Stimulated activated CD8-positive, alpha-beta memory T cell treated with anti-CD3 and anti-CD28 coated beads, Interleukin-4, amount 100 ng/mL, for 4 hours (primary cell): ENCODE measurements at places on chromosomes 4 and X.

- no peak for DNase-seq
Observed at GRCh38 chr4:14615671-14616070, 386.6 kb upstream of the CPEB2 start.

DNA sequence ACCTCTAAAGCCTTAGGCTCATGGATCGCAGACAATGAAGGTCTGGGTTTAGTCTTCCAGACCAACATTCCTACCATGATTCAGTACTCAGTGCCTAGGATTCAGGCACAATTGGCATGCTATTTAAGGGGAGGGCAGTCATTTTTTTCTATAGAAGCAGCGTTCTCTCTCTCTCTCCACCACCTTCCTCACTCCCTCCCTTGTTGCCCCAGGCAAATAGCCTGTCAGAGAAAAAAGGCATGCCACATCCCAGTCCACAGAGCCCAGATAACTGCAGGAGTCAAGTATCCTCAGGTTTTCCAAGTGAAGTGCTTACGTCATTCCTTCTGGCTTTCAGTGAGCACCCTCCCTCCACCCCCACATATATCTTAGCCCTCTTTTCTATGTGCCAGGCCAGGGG lies 533.0 kb downstream of the BCOR start:
- no peak for DNase-seq

- DNase-seq = no peak
Observed at GRCh38 chr4:48720459-48720858, 59.6 kb downstream of the FRYL start.

GRCh38 chr4:84582988-84583875 lies at the start of gene CDS1:
Gene CDS1 (plus strand): TSS chr4:84583127. CDS start chr4:84583402, 275 bp downstream.
- DNase-seq = peak; percentile 9

DNA sequence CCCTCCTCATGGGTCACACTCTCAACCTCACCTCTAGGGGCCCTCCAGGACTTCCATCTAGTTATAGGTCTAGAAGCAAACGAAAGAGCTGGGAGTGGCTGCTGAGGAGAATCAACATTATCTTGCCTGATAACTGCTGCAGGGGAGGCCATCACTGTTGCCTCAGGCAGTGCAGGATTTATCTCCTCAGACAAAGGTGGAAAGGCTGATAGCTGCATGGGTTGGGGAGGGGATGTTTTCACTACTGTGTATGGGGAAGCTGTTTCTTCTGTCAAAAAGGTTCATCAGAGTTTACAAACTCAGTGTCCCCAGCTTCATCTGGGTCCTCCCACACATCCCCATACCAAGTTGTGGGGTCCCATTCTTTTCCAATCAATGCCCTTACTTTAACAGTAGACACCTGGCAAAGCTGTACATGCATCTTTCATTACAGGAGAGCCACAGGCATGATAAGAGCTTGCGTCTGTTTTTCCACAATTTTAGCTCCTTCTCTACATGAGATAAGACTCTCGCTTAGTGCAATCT lies 17.6 kb upstream of the PRDM8 start:
- no peak for DNase-seq

DNA sequence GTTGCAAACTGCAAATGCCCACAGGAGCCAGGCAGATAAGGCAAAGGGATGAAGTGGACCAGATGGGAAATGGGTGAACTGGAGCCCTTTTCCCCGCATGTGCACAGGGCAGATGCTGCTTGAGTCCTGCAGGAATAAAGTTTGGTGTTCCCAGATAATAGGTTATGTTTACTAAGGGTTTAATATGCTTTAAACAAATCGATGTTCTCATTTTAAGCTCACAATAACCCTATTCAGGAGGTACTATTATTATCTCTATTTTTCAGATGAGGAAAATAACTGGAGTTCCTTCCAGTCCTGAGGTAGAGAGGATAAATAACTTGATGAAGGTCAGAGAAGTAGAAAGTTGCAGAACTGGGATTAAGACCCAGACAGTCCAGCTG lies 77.3 kb downstream of the LRRC66 start:
- DNase-seq = no peak

GRCh38 chrX:7247346-7247745 lies 99.4 kb upstream of the PUDP start:
- DNase-seq = no peak

GRCh38 chrX:68579810-68580209 lies 67.7 kb upstream of the STARD8 start:
- no peak for DNase-seq

DNA sequence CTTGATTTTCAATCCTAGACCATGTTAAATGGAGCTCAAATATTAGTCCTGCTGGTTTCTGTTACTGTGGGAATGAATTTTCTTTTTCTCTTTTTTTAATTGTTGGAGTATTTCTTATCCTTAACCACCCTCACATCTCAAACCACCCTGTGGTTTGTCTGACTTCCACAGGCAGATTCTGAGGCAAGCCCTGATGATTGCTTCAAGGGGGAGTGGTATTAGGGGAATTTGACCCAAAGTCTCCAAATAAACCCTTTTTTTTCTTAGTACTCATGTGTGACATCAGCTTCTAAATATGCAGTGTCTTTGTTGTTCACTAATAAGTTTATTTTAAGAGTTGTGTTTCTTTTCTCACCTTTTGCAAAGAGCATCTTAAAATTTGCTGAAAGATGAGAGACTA lies 810.3 kb downstream of the IL1RAPL1 start:
- DNase-seq = no peak

DNA sequence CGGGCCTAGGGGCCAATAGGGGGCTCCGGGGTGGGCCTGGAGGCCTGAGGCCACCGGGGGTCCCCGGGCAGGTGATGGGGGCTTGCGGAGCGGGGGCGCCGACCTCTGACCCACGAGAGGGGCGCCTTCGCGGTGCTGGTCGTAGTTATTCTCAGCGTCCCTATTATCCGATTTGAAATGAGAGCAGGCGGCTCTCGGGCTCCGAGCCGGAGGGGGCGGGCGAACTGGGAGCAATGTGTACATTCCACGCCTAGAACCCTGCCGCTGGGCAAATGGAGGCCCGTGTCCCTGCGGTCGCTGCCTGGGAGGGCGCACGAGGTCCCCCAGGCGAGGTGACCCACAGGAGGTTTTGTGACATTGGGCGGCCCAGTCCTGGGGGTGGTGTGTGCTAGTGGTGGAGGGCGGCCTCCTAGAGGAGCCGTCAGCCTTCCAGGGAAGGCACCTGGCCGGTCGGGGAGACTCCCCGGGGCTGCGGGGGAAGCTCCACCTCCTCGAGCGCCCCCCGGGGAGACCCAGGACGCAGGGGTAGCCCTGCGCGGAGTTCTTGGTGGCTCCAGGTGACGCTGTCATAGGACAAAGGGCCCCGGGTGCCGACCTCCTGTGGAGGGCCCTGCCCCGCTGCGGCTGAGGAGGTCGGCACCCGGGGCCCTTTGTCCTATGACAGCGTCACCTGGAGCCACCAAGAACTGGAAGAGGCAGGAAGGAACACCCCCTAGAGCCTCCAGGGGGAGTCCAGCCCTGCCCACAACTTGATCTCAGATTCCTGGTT lies 102.6 kb upstream of the PRKX start:
- DNase-seq = no peak

GRCh38 chrX:30875957-30876356 lies 13.1 kb downstream of the TAB3 start:
- DNase-seq = no peak

DNA sequence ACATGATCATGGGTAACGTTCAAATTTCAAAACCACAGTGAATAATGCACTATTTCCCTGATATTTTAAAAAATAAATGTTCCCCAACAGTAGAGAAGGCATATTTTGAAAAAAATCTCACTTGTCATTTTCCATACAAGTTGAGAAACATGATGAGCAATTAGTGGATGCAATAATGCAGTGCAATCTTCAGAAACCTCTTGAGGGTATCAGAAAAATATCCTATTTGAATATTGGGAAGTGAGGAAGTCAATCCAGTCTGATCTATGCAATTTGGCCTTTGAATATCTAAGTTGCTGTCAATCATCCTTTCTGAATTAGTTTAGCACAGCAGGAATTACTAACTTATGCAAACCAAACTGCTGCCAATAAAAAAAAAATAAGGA lies 776.8 kb downstream of the PCDH18 start:
- no peak for DNase-seq

GRCh38 chr4:56286763-56287162 lies 100.5 kb downstream of the AASDH start:
- no peak for DNase-seq

DNA sequence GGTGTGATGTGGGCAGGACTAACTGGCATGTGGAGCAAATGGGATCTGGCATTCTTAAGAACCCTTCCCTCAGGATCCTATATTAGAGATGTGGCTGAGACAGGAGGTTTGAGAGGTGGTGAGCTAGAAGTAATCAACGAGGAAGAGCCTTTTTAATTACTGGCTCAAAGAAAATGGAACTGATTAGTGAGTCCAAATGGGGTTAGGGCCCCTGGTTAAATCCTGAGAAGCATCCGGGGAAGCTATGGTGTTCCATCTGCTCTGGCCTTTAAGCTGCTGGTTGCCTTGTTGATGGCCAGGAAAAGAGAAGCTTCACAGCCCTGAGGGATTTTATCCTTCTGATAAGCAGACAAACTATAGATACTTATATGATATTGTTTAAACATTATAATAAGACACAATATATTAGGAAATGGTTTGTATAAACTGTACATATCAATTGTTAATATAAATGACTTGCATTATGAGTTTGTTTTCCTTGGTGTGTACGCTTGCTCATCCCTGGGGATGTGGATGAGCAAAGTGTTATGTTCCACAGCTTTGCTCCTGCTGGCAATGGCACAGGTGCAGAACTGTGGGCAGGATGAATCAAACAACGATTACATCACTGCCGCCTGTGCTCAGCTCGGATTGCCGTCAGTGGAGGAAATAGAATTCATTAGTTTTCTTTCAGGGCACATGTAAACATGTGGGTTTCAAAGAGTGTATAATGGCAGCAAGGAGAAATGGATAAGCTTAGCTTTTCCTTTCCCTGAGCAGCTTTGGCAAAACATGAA lies 328.6 kb upstream of the ARX start:
- no peak for DNase-seq

DNA sequence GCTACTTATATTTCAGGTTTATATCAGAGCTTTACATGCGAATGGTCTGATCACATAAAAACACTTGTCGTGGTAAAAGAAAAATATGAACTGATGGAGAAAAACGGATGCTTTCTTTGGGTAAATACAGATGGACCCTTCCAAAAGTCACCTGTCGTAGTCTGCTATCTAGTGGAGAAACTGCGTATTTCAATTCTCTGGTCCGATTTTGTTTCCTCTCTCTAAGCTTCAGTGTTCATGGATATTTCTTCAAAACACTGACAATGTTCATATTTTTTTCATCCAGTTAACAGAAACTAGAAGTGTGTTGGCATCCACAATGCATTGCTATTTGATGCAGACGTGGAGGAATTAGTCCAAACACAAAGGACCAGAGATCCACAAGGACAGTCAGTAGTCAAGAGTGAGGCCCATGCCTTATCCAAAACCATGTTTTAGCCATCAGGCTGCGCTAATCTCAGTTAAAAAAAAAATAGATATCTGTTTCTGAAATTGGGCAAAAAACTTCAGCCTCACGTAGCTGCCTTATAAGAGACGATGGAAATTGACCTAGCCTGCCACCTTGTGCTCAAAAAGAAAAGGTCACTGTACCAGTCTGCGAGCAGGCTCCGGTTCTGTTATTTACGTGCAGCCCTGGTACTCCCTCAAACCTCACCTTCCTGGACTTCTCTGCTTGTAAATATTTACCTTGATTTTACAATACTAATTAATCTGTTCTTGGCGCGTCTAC lies 16.0 kb downstream of the MEPE start:
- no peak for DNase-seq

DNA sequence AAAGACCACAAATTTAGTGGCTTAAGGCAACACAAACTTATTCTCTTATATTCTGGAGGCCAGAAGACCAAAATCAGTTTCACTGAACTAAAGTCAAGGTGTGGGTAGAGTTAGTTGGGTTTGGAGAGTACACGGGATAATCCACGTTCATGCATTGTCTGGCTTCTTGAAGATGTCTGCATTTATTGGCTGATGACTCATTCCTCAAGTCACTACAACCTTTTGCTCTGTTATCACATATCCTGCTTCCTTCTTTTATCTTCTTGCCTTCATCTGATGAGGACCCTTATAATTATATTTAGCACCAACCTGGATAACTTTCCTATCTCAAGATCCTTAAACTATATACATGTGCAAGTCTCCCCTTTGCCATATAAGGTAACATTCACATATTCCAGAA lies 590.0 kb downstream of the FSTL5 start:
- no peak for DNase-seq

GRCh38 chr4:100936661-100937375 lies 410.5 kb downstream of the PPP3CA start:
- no peak for DNase-seq

- no peak for DNase-seq
Observed at GRCh38 chr4:46993075-46994006, at the start of gene GABRA4. Gene GABRA4 (minus strand): TSS chr4:46993581. CDS start chr4:46993424, 157 bp downstream.

DNA sequence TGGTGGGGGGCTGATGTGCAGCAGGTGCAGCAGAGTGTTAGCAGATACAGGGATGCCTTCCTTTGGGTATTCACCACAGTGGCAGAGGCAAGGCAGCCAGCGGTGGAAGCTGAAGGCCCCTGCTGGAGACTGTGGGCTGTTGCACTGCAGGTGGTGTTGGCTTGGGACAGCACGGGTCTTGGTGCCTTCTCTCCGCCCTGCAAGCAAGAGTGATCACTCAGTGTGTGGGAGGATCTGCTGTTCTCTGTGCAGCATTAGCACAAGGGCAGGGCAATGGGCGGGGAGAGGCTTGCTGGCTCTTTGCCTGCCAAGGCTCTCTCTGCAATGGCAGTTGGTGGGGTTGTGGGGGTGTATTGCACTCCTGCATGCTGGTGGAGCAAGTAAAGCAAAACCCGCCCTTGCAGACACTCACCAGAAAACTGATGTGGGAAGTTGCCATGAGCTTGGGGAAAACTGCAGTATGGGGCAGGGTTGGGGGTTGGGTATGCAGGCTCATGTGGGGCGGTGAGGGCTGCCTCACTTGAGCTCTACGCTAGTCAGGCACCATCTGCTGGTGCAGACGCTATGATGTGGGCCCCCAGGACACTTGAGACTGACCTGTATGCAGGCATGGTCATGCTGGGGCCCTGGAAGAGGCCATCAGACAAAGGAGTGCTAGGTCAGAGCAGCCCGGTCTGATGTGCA lies 820.8 kb upstream of the GRIA3 start:
- no peak for DNase-seq

DNA sequence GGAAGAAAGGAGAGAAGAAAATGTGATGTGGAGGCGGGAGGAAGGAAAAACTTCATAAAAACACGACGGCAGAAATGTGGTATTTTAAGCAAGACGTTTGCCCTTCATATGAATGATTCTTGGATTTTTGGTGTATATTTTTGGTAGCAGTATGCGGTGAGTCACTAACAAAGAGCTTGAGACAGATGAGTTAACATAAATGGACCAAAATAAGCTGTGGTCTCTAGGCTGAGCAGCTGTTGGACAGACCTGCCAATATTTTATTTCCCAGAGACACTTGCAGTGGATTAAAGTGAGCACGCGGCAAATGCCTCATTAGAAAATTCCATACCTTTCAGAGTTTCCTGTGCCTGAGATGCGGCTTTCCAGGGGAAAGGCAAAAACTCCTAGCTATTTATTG lies 43.1 kb upstream of the RPS6KA3 start:
- DNase-seq = no peak
